ENCODE measurements at places on chromosomes 12 and 14.

GRCh38 chr12:93177208-93178153, 200.2 kb upstream of the NUDT4 start:
- DNase-seq = no peak
- no peak overlapping the region for H3K27ac ChIP-seq
- H3K4me1 ChIP-seq = no peaks in the 10 kb centered on the region
- H3K36me3 ChIP-seq = no peaks in the 10 kb centered on the region
- no peak overlapping the region for H3K4me3 ChIP-seq

DNA sequence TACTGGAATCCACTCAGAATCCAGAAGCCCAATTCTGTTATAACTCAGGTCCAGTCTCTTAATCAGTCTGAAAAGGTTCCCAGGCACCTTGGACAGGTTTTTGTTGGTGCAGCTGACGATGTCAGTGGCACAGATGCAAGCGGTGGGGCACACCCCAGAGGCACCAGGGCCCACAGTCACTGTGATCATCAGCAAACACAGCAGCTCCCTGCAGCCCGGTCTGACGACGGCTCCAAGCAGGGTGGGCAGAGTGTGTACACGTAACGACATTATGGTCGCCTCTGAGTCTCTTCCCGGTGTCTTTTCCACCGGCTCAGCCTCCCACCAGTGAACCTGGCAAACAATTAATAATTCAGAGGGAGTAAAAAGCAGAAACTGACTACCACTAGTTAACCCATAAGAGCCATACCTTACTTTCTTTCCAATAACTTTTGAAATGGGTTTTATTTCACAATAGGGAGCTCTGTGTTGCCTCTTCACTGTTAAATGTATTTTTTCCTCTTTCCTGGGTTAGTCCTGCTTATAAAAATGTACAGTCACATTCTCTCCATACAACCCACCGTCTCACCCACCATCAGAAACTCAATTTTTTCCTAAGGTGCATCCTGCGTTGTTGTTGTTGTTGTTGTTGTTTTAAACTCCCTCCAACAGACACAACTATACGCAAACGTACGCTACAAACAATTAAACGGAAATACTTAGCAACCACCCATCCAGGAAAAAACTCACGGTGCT, 521 bp upstream of the PCED1B start:
- H3K36me3 ChIP-seq = peaks cover 37% of the 10 kb centered on the region
- H3K27me3 ChIP-seq = no peaks in the 10 kb centered on the region
- H3K4me1 ChIP-seq = peaks cover 66% of the 10 kb centered on the region
- peak; percentile 68 for DNase-seq
- peak overlapping the region; percentile 97 for H3K27ac ChIP-seq

- no peak for DNase-seq
- peaks cover 76% of the 10 kb centered on the region for H3K36me3 ChIP-seq
- no peaks in the 10 kb centered on the region for H3K27me3 ChIP-seq
Observed at GRCh38 chr12:92134638-92135274, 10.9 kb downstream of the BTG1 start.

GRCh38 chr12:50598321-50598862, 93.6 kb downstream of the DIP2B start:
- H3K4me3 ChIP-seq = peak overlapping the region; percentile 60
- no peaks in the 10 kb centered on the region for H3K27me3 ChIP-seq
- H3K27ac ChIP-seq = peak overlapping the region; percentile 89
- no peak for DNase-seq
- peaks cover 7% of the 10 kb centered on the region for H3K36me3 ChIP-seq

DNA sequence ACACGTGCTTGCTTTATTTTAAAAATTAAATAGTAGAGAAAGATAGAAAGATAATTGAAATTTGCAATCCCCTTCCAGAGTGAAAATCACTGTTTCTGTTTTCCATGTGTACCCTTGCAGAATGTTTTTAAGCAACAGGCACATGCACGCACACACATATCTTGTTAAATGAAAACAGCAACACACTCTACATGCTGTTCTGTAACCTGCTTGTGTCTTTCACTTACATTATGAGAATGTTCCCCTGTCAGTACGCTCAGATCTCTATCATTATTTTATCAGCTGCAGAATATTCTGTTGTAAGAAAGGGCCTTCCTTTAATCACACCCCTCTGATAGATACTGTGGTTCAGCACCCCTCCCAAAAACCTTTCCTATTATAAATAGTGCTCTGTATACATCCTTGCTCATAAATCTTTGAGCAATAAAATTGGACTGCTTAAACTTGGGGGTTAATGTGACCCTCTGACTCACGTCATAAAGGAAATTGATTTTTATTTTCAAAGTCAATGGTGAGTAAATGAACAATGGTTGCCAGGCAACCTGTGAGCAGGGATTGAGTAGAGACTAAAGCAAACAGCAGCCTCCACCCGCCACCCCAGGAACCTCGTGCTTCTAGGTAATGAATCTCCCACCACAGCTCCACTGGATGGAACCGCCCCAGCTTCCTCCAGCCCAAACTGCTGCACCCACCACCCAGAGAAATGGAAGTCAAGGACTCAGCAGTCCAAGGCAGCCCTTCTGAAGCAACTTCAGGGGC, 31.9 kb upstream of the CHGA start:
- H3K36me3 ChIP-seq = no peaks in the 10 kb centered on the region
- H3K4me3 ChIP-seq = no peak overlapping the region
- H3K4me1 ChIP-seq = peaks cover 8% of the 10 kb centered on the region

GRCh38 chr14:34750670-34751069, 36.3 kb upstream of the CFL2 start:
- H3K4me3 ChIP-seq = no peak overlapping the region
- DNase-seq = no peak
- no peaks in the 10 kb centered on the region for H3K4me1 ChIP-seq

DNA sequence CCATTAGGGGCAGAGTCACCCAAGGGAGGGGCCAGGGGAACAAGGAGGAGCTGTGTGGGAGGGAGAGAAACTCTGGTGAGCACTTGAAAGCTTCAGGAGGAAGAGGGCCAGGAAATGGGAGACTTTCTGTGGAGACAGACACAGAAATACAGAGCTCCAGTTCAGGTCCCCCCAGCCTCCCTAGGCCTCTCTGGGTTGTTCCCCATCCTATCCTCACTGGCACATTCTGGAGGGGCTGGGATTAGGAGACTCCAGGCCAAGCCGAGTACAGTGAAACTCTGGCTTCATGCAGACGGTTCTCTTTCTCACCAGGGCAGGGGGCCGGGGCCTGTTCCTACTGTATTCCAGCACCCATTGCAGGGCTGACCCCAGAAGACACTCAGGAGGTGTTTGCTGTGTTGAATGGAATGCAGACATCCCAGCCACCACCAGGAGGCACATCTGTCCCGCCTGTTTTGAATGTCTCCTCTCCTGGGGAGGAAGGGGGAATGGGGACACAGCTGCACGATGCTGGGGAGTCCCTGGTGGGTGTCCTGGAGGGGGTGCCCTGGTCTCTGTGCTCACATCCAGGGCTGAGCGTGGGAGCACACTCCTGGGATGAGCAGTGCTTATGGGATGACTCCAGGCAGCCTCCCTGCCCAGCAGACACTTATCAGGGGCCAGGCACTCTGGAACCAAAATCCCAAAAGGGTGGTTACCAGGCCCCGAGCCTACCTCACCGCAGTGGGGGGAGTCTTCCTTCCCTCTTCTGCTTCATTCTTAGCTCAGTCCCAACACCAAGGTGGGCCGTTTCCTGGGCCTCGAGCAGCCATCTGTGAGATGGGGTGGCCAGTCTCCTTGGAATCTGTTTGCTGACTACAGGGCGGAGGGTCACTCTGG, 5.5 kb upstream of the KRT84 start:
- H3K36me3 ChIP-seq = no peaks in the 10 kb centered on the region
- H3K4me3 ChIP-seq = no peak overlapping the region
- no peak overlapping the region for H3K27ac ChIP-seq
- no peaks in the 10 kb centered on the region for H3K4me1 ChIP-seq
- DNase-seq = peak; percentile 23

DNA sequence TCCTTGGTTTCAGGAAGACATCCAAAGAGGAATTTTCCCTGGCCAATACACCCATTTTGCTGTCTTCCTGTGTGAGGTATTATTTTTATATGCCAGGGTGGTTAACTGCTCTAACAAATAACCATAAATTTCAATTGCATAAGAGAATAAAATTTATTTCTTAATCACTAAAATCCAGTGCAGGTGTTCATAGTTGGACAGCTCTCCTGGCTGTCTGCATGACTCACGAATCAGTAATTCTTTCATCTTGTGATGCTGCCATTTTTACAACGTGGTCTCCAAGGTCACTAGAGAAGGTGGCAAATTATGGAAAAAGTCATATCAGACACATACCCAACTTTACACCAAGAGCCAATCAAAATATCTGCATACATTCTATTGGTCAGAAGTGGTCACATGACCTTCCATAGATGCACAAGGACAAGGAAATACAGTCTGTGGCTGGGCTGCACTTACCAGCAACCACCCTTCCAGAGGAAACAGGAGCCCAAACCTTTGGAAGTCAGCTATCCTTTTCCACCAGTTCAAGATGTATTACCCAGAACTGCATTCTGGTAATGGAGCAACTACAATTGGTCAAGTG, 193.5 kb upstream of the PLEKHG7 start:
- no peak overlapping the region for H3K4me3 ChIP-seq

- no peak overlapping the region for H3K27ac ChIP-seq
- DNase-seq = no peak
- no peaks in the 10 kb centered on the region for H3K27me3 ChIP-seq
- H3K4me1 ChIP-seq = no peaks in the 10 kb centered on the region
Observed at GRCh38 chr14:44070046-44070445, 437.0 kb downstream of the FSCB start.

- peak overlapping the region; percentile 99 for H3K27ac ChIP-seq
- peak overlapping the region; percentile 54 for H3K4me3 ChIP-seq
- no peaks in the 10 kb centered on the region for H3K27me3 ChIP-seq
- H3K36me3 ChIP-seq = no peaks in the 10 kb centered on the region
- peak; percentile 95 for DNase-seq
- H3K4me1 ChIP-seq = peaks cover 62% of the 10 kb centered on the region
Observed at GRCh38 chr12:76020281-76020680, 11.3 kb downstream of the PHLDA1 start.

GRCh38 chr14:64762044-64763034, 58.1 kb downstream of the PLEKHG3 start:
- H3K36me3 ChIP-seq = no peaks in the 10 kb centered on the region
- H3K27me3 ChIP-seq = peaks cover 7% of the 10 kb centered on the region
- no peak overlapping the region for H3K4me3 ChIP-seq
- DNase-seq = peak; percentile 51
- no peak overlapping the region for H3K27ac ChIP-seq

DNA sequence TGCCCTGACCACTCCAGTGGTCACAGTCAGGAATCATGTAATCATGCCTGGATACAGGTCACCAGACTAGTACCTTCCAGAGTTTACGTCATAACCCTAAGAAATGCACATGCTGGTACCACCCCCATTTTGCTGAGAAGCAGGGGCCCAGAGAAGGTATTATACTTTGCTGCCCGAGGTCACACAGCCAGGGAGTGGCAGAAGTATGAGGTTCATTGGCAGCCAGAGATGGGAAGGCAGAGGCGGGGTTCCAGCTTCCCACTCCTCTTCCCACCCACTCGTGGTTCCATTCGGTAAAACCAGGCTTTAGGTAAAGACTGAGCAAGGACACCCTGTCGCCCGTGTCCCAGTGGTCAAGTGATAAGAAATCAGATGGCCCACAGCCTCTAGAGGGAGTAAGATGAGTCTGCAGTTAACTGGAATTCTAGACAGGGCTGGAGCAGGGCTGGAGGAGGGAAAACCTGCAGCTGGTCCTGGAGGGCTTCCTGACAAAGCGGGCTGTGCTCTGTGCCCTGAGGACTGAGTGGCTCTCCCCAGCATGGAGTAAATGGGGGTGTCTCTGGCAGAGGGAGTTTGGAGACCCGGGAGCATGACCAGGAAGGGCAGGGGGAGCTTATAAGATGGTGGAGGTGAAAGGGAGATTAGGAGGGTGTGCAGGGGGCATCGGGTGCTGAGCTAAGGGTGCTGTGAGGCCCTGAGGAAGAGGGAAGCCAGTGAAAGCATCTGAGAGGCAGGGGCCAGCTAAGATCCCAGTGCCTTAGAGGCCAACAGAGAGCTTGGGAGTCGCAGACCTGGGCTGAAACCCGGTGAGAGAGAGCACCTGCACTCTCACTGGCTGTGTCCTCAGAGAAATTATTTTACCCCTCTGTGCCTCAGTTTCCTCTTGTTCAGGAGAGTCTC, 5.7 kb downstream of the FAM222A start:
- H3K27ac ChIP-seq = no peak overlapping the region
- no peak overlapping the region for H3K4me3 ChIP-seq
- H3K36me3 ChIP-seq = no peaks in the 10 kb centered on the region

GRCh38 chr12:103572312-103573045, 14.6 kb upstream of the STAB2 start:
- H3K36me3 ChIP-seq = no peaks in the 10 kb centered on the region
- no peak overlapping the region for H3K4me3 ChIP-seq
- peaks cover 3% of the 10 kb centered on the region for H3K4me1 ChIP-seq
- H3K27me3 ChIP-seq = peaks cover 64% of the 10 kb centered on the region
- DNase-seq = no peak

DNA sequence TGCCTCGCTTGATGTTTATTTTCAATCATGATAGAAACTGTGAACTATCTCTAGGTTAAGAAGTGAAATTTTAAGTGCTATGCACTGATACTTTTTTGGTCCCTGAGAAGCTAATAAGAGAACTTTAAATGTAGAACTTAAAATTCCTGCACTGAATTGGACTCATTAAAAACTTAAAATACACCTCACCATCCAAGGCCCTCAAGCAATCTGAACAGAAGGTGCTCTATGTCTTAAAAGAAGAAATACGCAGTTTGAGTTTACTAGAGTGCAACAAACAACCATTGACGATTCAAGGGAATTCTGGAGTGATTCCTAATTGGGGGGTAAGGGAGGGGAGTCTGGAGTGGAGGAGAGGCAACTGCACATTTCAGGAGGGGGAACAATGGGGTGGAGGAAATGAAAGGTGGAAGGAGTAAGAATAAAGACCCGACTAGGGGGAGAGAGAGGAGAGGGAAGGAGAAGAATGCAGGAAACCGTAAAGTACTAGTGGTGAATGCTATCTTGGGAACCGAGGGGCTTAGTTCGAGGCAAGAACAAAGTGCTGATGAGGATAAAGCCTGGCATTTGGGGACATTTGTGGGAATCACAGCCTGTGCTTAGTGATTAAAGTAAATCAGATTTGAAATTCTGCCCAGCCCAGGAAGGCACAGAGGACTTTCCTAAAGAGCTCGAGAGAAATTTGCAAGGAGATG, 389.7 kb downstream of the AACS start:
- no peaks in the 10 kb centered on the region for H3K36me3 ChIP-seq
- no peaks in the 10 kb centered on the region for H3K4me1 ChIP-seq
- no peak for DNase-seq
- no peaks in the 10 kb centered on the region for H3K27me3 ChIP-seq

GRCh38 chr12:120590741-120591407, 9.7 kb upstream of the POP5 start:
- H3K27me3 ChIP-seq = peaks cover 5% of the 10 kb centered on the region
- H3K36me3 ChIP-seq = no peaks in the 10 kb centered on the region
- H3K4me3 ChIP-seq = no peak overlapping the region
- H3K4me1 ChIP-seq = no peaks in the 10 kb centered on the region

- peaks cover 14% of the 10 kb centered on the region for H3K36me3 ChIP-seq
- H3K4me3 ChIP-seq = no peak overlapping the region
Observed at GRCh38 chr12:122100568-122100967, 22.0 kb downstream of the MLXIP start.

DNA sequence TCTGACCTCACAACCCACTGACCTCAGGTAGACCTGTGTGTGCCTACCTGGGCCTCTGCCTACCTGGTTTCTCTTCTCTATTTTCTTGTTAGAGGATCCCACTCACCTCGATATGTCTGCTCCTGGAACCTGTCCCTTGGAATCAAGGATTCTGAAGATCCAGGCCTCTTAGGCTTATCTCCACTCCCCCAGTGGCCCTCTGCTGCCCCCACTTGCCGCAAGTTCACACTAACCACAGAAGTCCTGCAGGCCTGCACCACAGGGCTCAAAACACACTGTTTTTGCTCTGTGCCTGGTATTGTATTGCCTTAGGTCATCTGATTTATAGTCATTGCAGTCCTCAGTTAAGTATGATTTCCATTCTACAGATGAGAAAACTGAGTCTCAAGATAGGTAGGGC, 15.3 kb upstream of the NRXN3 start:
- H3K36me3 ChIP-seq = no peaks in the 10 kb centered on the region
- no peaks in the 10 kb centered on the region for H3K4me1 ChIP-seq
